Caudate nucleus (tissue), 63 donors: ENCODE measurements at places on chromosomes 5 and 9.

- no peak for DNase-seq
Observed at GRCh38 chr5:93272108-93272507, 308.9 kb downstream of the NR2F1-AS1 start.

DNA sequence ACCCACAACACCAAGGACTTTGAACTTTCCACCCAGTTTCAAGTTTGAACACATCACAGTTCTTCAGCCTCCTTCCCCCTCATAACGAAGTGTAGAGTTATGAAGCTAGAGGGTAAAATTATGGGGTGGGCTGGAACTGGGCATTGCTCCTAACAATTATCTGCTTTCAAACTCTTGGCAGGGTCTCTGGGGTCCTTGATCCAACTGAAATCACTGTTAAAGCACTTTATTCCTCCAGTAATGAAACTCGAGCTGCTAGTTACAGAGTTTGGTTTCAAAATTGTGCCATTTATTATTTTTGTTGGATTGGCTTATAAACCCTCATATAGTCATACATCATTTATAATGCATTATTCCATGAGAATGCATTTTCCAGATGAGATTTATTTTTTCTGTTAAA is 158.5 kb downstream of the RGS3 start:
- no peak for DNase-seq

DNA sequence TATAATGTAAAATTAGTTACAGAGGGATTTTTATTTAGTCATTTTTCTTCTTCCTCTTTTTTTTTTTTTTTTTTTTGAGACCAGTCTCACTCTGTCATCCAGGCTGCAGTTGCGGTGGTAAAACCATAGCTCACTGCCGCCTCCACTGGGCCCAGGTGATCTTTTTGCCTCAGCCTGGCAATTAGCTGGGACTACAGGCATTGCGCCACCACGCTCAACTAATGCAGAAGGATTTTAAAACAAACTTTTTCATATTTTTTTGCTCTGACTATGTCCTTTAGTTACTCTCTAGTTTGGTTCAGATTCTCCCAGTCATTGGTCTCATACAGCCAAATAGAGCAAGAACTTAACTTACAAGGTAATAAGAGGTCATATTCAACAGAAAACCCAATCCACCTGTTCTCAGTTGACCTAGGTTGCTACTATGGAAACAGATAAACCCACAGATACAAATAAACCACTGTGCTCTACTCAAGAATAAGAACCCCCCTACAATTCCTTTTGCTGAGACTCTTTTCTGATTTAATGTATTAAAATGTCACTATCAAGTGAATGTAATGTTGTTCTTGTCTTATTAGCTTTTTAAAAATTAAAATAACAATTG is 50.1 kb upstream of the TTC39B start:
- no peak for DNase-seq

- no peak for DNase-seq
Observed at GRCh38 chr9:78807286-78807685, 510.4 kb downstream of the PSAT1 start.

GRCh38 chr9:8560560-8561525 is 761.3 kb upstream of the DMAC1 start:
- DNase-seq: no peak

- no peak for DNase-seq
Observed at GRCh38 chr5:90338712-90339372, 70.7 kb downstream of the CETN3 start.

- DNase-seq: no peak
Observed at GRCh38 chr5:99379187-99379586, 450.4 kb upstream of the CHD1 start.

DNA sequence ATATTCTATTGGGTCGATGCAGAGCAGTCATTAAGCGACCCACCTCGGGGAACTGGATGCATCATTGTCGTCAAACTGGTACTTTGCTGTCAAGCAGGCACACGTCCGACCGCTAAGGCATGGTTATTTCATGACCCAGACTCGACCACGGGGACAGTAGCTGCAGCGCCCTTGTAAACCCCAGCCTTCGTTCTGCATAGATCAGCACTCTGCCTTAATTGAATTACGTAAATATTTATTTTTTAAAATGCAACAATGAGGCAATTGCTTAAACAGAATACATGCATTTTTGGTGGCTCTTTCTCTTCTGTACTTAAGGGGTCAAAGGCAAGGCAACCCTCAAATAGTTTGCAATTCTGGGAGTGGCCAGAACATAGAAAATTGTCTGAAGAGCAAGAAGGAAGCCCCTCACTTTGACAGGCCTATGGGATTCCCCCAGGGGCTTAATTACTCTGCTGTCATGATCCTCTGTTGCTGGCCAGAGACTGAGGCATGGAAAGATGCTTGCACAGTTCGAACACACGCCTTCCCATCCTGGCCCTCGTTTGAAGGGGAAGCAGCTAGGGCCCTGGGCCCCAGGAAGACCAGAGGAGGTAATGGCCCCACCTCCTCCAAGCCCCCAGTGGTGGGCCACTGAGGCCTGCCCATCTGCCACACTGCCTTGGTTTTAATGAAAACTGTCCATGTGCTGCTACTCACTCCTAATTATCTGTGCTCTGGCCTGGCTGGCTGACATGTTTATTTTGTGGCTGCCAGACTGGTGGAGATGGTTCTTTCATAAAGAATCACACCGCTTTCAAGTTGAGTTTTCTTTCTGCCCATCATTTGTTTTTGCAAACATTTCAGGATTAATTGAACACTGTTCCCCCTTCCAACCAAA is 169.7 kb upstream of the MAST4 start:
- DNase-seq: no peak

DNA sequence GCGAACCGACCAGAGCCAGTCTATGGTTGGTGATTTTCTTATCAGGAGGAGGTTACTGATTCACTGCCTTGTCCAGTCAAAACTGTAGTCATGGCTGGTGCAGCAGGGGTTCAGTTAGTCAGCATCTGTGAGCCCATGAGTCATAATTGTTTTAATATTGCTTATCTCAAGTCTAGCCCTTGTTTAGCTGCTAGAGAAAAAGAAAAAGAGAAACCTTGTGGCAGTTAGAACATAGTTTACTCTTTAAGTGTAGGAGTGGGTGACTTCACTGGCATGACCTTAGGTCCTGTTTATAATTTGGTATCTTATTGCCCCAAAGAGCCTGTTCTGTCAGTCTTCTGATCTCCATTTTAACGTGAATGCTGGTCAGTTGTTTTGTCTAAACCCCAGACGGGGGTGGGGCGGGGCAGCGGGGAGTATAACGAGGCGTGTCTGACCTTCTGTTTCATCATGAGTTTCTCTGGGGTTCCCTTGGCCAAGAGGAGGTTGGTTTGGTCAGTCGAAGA is 76.9 kb upstream of the NFIL3 start:
- no peak for DNase-seq

- DNase-seq: no peak
Observed at GRCh38 chr5:64330728-64331231, 165.1 kb downstream of the RNF180 start.

DNA sequence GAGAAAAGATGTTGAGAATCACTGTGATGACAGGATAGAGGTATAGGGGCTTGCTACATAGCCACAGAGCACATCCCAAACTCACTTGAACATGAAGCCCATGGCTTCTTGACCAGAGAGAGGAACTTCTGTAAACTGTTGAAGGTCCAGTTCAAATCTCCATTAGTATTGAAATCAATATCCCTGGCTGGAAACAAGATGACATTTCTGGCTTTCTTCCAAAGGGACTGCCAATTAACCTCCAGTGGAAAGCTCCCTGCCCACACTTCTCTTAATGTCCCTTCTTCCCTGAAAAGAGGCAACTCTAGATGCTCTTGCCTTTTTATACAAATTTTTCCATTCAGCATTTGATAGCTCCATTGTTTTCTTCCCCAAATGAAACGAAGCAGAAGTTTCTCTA is 612.1 kb downstream of the EBF1 start:
- no peak for DNase-seq

GRCh38 chr5:116013207-116013785 is 19.0 kb upstream of the ARL14EPL start:
- no peak for DNase-seq

DNA sequence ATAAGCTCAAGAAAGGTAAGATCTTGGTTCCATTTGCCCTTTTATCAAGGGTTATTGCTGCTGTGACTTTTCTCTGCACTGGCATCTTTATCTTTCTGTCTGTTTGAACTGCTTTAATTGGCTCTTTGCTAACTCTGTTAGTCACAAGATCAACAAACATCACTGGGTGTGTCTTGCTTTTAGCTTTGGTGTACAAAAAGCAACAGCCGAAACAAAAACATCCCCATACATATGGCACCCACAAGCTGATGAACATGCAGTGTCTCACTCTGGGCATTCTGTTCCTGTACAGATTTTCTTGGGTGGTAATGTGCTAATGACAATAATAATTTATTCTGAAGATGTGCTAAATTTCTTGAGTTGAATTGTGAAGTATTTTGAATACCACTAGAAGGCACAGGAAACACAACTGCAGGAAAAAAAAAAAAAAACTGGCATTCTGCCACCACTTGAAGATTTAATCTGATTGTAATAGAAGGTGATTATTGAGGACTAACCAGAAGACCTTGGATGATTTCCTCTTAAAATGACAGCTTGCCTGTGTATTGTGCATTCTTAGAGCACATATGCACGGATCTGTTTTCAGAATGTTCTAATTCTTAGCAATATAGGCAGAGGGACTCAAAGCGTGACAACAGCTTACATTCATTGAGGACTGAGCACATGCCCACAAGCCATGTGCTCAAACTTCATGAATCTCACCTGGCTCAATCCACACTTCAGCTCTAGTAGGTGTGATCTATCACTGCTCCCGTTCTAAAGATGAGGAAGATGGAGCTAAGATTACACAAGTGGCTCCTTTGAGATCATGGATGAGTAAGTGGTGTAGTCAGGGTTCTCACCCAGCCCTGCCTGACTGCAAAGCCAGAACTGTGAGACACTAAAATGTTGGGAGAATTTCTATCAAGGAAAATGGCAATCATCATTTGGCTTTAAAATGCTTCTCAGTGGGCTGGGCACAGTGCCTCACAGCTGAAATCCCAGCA is 96.4 kb downstream of the EBF1 start:
- DNase-seq: no peak

DNA sequence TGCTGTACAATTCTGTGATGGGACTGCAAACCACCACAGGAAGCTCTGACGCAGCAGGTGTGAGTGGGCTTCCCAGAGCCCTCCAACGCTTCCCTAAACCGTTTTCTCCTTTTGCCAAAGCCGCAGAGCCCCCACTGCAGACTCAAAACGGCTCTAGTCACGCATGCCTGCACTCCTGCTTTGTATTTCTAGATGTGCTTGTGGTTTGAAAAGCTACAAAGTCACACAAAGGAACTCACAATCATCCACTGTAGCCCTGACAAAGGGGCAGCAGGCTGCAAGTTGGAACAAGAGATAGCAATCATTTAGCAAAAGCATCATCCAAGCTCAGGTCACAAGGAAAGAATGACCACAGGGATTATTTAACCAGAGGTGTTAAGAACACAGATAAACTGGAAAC is 79.3 kb downstream of the PTPN3 start:
- DNase-seq: no peak

- DNase-seq: no peak
Observed at GRCh38 chr5:6742081-6742758, 29.0 kb downstream of the TENT4A start.

DNA sequence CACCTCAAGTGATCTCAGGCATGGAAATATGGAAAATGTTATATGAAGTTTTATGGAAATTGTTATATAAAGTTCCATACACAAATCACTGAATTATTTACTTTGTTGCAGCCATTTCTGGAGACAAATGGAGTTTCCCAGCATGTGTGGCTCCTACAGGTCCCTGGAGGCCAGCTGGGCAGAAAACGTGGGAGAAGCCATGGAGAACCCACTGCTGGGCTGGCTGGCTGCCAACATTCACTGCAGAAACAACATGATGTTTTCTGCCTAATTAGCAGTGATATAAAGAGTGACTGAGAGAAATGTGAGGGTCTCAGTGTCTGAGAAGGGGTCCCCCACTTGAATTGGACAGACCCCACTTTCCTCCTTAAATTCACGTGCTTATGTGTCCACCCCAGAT is 208.8 kb upstream of the IRX2 start:
- no peak for DNase-seq

GRCh38 chr5:114201332-114201731 is 160.5 kb upstream of the KCNN2 start:
- no peak for DNase-seq

GRCh38 chr5:61724102-61724501 is 392.0 kb downstream of the ZSWIM6 start:
- no peak for DNase-seq

GRCh38 chr9:116644091-116644688 is 42.9 kb upstream of the TRIM32 start:
- DNase-seq: no peak

GRCh38 chr9:116303270-116303669 is 149.7 kb downstream of the PAPPA start:
- no peak for DNase-seq

DNA sequence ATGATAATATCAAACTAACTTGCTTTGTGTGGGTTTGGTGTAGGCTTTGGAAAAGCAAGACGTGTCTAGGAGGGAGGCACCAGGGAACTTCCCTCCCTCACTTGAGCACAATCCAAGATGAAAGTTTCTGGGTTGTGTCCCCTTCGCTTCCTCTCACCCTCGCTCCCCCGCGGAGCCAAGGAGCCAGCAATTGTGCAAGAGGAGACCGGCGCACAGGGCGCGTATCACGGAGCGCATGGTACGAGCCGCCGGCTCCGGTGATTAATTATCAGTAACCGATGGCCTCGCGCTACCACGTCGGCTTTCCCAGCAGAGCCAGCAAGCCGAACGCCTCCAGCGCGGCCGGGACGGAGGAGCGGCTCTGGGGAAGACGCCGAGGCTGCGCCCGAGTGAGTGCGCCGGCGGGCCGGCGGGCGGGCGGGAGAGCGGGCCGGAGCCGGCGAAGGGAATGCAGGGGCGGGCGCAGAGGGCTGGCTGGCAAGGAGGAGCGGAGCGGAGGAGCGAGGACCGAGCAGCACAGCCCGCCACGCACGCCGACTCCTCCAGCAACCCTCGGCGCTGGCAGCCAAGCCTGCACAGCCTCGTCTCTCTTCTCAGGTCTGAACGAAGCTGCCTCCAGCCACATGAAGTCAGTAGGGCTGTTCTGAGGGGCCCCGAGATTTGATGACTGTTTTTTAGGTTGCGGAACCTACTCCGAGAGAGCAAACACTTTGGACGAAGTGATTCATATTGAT is 143.6 kb downstream of the BNC2 start:
- no peak for DNase-seq

GRCh38 chr5:41869151-41869723 is 988 bp downstream of the OXCT1 start:
- DNase-seq: peak; percentile 37

- DNase-seq: no peak
Observed at GRCh38 chr9:34557426-34558321, 31.9 kb downstream of the CNTFR start.
